ENCODE measurements at places on chromosomes 1 and 21. TPM values are rescaled to one million over a fixed set of nuclear protein-coding genes. Genes with fewer than 3 reads are reported as not detected.

Gene ORC1
- 0.46 TPM for total RNA-seq

Gene MANEAL
- 1.2 TPM for total RNA-seq

Gene CATSPERE
- total RNA-seq = 0.54 TPM

Gene SPRR2B
- total RNA-seq = not detected

Gene AGT
- 74.5 TPM for total RNA-seq

Gene NMNAT1
- 19.3 TPM for total RNA-seq

Gene SPATA45
- not detected for total RNA-seq

Gene BACH1
- total RNA-seq = 35.5 TPM

DNA sequence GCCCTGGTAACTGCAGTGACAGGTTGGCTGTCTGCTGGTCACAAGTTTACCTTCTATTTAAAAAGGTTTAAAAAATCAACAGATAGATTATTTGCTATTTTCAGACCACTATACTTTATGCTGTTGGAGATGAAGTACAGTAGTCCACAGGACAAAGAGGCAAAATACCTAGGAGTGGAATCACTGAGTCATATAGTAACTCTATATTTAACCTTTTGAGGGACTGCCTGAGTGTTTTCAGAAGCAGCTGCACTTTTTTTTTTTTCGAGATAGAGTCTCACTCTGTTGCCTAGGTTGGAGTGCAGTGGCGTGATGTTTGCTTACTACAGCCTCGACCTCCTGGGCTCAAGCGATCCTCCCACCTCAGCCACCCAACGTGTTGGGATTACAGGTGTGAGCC is 11.7 kb downstream of the CNIH4 start:
- DNase-seq = no peak

DNA sequence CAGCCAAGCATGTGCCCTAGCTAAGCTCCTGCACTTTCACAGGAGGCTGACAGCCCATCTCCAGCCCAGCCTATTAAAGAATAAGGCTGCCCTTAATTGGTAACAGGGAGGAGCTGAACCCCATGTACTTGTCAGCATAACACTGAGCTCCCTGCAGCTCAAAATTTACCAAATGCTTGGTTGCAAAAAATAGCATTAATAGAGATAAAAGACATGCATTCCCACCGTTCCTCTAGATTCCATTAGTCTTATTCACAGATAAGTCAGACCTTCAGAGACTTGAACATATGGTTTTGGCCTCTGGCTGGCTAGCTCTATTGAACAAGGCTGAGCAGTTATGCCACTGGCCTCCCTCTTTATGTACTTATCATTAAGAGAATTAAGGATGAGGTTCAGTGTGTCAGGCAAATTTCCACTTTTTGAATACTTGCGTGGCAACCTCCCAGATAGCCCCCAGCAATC is 29.2 kb downstream of the OLFML3 start:
- no peak for DNase-seq

- no peak for DNase-seq
Observed at GRCh38 chr1:225871359-225872074, 10.7 kb downstream of the TMEM63A start.

DNA sequence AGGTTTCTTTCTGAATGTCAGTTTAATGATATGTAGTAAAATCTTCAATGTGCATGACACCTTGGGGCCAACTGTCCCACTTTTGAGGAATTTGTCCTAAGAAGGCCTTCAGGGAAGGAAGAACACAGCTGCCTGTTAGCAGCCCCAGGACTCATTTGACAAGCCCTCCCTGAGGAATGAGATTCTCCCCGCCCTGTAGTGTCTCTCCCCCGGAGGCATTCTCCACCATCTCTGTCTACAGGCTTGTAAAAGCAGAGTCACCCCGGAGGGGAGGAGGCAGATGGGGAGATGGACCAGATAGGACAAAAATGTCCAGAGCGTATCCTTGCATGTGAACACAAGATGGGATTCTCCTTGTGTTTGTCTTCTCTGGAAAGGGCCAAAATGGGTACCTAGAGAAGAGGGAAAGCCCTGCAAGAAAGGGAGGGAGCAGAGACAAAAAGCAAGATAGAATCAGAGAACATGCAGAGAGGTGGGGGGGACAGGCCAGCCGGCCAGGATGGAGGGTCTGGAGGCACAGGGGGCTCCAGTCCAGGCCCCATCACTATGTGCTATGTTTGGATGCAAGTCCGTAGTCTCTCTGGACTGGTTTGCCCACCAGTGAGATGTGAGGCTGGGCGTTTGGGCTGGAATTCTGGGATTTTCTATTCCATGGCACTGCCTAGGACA is 12.0 kb upstream of the WNT3A start:
- DNase-seq = no peak

DNA sequence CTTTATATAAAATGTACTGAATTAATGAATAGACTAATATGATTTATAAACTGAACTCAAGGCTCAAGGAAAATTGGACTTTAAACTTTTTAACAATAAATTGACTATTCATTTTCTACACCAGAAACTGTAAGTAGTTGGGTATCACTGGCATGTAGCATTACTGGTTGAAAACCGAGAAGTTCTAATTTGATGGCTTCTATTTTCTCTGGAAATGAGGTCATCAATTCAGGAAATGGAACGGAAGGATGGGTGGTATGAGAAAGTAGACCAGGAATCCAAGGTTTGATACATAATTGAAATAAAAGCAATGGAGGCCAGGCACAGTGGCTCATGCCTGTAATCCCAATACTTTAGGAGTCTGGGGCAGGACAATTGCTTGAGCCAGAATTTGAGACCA is 50.4 kb downstream of the RERE start:
- DNase-seq = no peak

GRCh38 chr1:89360716-89361115 is 3.1 kb upstream of the GBP6 start:
- no peak for DNase-seq

DNA sequence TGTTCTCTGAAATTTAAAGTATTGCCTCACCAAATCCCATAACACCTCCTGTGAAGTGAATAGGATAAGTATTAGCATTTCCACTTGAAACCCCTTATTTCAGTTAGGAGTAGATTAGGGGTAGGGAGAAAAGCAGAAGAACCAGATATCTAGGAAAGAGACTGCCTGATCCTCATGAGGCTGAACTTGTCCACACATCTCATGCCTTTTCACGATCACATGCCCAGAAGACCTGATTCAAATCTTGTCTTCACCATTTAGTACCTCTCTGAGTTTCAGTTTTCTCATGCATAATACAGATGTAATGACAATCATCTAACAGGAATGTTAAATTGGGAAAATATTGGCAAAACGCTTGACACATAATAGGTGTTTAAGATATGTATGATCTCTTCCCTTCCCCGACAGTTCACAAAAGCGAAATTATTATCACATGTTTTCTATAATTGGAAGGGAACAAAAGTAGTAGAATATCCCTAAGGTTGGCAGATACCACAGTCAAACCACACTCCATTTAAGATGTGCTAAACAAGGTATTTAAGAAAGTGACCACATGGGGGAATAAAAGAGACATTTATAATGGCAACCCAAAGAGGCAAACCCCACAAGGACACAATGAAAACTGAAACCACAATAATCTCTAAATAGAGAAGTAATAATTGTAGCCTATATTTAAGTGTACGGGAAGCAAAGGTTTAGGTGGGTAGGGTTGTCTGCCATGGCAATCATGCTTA is 25.2 kb downstream of the GFI1 start:
- DNase-seq = no peak

DNA sequence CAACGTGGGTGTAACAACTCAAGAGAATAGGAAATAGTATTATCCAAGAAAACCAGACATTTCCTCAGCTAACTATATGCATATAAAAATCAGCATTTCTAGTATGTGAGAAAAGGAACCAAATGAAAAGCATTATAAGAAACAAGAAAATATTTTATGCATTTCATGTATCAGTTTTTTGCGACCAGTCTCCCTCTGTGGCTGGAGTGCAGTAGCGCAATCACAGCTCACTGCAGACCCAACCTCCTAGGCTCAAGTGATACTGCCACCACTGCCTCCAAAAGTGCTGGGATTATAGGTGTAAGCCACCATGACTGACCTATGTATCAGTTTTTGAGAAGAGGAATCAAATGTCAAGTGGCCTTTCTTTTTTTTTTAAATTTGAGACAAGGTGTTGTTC is 31.0 kb downstream of the SLC16A1 start:
- no peak for DNase-seq

- DNase-seq = no peak
Observed at GRCh38 chr1:218164930-218165700, 120.0 kb upstream of the RRP15 start.

DNA sequence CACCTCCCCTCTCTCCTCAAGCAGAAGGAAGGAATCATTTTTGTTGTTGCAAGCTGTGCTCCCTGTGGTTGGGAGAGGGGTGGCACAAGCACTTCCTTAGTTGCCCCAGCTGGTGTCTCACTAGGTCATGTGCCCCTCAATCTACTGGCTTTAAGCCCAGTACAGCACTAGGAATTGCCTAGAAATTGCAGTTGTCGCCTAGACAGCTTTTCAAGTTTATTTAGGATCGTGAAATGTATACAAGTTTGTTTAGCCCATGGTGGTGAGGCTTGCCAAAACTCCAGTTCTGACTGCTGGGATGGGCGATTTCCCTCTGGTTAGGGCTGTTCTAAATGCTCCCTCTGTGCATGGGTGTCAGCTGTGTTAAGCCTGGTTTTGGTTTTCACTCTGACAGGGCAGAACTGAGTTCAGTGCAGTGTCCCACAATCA is 126.8 kb upstream of the ZNF644 start:
- no peak for DNase-seq

DNA sequence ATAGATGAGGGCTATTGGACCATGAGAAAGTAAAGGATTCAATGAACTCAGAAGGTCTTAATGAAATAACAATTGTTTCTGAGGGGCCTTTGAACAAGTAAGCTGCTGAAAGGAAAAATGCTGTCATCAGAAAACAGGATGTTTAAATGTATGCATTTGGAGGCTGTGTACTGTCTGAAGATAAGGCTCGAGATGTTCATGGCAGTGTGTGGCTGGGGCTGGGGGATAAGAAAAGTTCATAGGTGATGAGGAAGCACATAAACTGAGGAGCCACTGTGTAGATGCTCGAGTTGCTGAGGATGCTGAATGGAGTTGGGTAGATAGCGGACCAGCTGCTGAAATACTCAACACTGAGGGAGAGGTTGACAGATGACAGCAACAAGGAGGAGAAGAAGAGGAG is 17.8 kb downstream of the THEM4 start:
- DNase-seq = no peak

DNA sequence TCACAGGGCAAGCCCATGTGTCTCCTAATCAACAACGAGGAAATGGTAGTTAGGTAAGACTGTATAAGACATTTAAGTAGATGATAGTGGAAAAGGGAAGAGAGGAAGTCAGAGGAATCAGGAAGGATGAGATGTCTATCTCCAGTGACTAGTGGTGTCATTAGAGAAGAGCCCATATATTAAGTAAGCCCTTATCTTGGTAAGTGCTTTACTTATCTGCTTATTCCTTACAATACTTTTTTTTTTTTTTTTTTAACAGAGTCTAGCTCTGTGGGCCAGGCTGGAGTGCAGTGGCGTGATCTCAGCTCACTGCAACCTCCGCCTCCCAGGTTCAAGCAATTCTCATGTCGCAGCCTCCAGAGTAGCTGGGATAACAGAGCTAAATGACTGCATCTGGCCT is 29.5 kb downstream of the RNF11 start:
- no peak for DNase-seq

DNA sequence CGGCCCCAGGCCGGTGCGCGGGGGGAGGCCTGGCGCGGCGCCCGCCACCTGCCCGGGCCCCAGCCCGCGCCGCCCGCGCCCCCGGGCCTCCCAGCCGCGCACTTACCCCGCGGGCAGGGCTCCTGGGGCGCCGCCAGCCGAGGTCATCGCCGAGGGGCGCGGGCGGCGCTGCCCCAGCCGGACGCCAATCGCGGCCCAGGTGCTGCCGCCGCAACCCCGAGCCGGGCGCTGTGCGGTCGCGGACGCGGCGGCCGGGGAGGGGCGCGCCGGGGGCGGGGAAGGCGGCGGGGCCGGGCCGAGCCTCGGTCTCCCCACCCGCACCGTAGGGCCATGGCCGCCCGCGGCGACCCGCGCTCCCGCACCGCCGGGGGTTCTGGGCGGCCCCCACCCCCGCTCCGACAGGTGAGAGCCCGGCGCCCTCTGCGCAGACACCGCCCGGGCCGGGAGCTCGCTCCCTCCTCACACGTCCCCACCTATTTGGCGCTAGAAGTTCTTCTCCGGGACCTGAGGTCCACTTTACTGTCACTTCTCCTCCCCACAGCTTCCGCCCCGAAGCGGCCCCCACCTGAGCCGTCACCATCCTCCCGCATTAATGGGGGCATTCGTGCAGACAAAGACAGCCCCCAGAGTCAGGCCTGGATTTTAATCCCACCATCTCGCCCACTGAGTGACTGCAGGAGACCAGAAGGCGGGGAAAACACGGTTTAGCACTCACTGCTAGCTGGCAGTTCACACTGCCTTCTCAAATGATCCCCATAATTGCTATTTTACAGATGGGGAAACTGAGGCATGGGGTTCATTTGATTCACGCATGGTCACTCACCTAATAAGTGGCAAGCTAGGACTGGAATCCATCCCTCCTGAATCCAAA is at the start of gene TTC39A:
Gene TTC39A, minus strand, starts transcription at position 232 of the 871 bp plus-strand sequence. Its CDS starts 85 bp downstream, at position 147.
- DNase-seq = no peak

- no peak for DNase-seq
Observed at GRCh38 chr1:36539526-36539925, 56.8 kb upstream of the CSF3R start.

GRCh38 chr1:170494369-170494768 is 37.6 kb upstream of the GORAB start:
- peak; percentile 27 for DNase-seq

DNA sequence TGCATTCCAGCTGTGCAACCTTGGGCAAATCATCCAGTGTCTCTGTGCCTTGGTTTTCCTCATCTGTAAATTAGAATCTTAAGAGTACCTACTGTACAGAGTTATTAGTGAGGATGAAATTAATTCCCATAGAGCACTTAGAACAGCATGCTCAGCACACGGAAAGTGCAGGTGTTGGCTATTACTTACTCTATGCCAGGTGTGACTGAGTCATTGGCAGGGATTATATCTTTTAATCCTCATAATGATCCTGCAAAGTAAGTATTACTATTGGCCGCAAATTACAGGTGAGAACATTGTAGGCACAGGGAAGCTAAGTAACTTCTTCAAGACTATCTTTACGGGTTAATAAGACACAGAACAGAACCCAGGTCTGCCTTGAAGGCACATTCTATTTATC is 6.3 kb upstream of the UBE2U start:
- DNase-seq = no peak

- DNase-seq = no peak
Observed at GRCh38 chr1:8259498-8260290, 58.2 kb upstream of the SLC45A1 start.

DNA sequence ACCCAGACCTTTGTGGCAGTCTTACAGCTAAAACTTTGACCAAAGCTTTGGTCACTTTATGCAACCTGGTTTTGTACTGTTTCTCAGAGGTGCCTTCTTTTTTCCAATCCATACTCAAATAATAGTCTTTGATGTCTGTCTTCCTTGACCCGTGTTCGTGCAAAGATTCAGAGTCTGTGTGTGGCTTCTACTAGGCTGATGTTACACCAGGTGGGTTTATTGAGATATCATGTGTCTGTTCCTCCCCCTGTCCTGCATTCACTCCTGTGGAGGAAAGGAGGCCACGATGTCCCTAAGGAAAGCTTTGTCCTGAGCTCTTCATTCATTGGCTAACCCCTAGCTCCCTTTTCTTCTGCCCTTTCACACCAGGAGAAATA is 15.0 kb upstream of the IKBKE start:
- DNase-seq = no peak
